ENCODE measurements at places on chromosomes 5 and 9.

DNA sequence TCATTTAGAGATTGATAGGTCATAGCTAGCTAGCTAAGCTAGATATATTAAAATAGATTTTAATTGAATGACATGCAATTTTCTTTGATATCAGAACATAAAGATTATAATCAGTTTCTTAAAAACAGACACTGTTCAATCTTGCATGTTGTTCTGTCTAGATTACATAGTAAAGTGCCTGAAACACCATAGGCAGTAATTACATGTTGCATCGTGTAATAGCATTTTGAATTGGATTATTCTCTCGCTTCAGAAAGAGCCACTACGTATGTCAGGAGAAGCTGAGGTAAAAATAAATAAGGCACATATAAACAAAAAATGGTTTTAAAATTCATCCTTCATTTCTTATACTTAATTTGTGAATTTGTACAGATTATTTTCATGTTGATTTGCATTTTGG lies 148.0 kb upstream of the CDH12 start:
- no peak for DNase-seq

DNA sequence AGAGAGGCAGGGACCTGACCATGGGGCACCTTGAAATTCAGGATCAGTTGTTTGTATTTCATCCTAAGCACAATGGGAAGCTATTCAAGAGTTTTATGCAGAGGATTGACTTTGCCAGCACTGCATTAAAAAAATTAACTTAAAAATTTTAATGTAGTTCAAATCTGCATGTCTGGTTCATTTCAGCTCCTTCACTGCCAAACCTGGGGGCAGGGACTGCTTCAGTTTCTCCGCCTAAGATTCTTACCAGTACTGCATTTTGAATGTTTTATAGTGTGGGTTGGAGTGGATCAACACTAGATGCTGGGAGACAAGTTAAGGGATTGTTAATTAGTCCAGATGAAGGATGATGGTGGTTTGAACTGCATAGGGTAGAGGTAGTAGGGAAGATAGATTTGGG lies 15.7 kb upstream of the MSMP start:
- DNase-seq: no peak

DNA sequence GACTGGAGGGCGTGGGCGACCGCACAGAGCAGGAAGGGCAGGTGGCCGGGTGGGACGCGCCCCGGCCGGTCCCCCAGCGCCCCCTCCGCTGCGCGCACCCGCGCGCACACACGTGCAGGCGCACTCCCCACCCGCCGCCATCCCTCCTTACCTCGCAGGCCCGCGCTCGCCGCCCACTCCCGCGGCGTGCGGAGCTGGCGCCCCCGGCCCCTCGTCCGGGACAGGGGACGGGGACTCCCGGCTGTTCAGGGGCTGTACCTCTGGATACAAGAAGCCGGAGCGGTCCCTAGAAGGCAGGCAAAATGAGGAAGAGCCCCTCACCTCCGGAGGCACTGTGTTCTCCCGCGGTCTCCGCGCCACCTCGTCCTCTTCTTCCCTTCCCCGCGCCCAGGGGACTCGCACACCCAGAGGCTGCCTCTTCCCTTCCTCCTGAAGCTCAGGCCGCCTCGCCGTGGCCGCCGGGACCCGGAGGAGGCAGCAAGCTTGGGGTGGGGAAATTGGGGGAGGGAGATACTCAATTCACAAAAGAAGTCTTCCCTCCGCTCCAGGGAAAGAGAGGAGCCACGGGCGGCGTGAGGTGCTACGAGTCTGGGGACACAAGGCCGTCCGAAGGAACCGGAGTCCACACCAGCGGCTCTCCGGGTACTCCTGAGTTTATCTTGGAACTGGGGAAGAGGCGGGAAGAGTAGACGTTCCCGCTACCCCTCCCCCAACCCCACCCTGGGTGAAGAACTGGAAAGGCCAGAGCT lies 1.4 kb upstream of the GABRB2 start:
- peak; percentile 69 for DNase-seq

GRCh38 chr9:35840881-35841644 lies 12.0 kb downstream of the TMEM8B start:
- DNase-seq: no peak

GRCh38 chr5:172423379-172424110 lies 30.8 kb downstream of the SH3PXD2B start:
- peak; percentile 71 for DNase-seq

DNA sequence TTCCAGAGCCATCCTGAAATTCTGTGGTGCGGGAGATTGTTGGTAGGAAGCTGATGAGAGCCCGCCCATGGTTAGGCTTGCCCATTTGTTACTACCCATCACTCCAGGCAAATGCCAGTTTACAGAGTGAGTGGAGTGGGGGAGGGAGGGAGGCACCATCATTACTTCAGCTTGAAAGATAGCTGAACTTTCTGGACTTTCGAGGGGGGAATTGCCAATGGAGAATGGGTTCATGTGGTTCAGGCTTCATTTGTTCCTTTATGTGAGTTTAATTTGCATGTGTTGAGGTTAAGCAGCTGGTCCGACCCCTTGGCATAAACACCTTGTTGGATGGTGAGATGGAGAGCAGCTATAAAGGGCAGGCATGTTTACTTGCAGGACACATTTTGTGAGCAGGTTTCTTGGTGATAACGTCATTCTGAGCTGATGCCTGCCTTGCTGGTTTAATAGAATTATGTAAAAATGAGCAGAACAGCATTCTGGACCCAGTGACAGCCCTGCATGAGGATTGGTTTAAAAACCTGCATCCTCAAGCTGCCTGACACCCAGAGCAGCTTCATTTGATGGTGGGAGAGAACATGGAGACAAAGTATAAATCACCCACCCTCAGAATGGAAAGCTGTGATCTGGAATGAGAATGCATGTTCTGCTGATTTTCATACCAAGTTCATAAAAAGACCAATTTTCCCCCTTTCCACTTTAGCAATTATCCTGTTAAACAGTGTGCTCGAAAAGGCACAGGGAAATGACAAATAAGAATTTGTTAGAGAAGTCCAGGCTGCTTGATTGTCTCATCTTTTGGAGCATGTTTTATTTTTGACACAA lies 106.3 kb downstream of the TRIO start:
- DNase-seq: no peak

GRCh38 chr5:178940569-178941360 lies at the start of gene ZNF454:
ZNF454 (plus strand) TSS chr5:178941198; CDS start chr5:178942792, 1,594 bp downstream.
- DNase-seq: peak; percentile 25

- DNase-seq: no peak
Measured at GRCh38 chr5:94847726-94848125, 229.3 kb downstream of the SLF1 start.

GRCh38 chr9:108125625-108126024 lies 636.1 kb upstream of the KLF4 start:
- DNase-seq: peak; percentile 44

DNA sequence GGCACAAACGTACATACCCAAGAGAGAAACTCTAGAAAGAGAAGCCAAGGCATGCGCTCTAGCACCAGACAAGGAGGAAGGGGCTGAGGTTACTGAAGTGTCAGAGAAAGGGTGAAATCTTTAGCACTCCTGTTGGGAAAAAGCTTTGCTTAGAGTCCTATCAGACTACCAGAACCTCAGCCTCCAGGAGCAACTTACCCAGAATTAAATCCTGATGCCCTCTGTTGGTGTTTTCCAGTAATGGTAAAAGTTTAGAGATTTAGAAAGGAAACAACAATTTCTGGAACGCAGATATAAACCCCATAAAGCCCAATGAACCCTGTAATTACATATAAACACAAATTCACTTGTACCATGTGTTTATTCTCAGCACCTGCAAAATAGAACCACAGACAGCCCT lies 33.2 kb upstream of the ASTN2 start:
- peak; percentile 10 for DNase-seq

GRCh38 chr5:74651710-74652109 lies 11.2 kb upstream of the ENC1 start:
- DNase-seq: no peak

GRCh38 chr9:132849185-132849706 lies 28.8 kb downstream of the AK8 start:
- no peak for DNase-seq

DNA sequence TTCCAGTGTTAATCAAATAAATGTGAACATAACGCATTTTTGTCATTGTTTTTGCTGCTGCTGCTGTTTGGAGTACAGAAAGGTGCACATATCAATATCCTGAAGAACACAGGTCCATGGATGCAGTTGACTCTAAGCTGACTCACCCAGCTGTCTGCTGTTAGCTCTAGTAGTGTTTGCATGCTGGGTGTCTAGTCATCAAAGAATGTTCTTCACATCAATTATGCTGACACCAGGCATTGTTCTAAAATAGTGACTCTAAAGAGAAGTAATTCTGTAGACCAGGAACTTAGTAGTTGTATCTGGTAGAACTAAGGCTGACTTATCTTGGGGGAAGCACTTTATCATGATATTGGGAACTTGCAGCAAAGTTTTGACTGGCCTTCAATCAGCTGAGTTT lies 55.7 kb upstream of the DPYSL3 start:
- DNase-seq: no peak

- peak; percentile 21 for DNase-seq
Measured at GRCh38 chr9:22244139-22245011, 202.2 kb upstream of the DMRTA1 start.

DNA sequence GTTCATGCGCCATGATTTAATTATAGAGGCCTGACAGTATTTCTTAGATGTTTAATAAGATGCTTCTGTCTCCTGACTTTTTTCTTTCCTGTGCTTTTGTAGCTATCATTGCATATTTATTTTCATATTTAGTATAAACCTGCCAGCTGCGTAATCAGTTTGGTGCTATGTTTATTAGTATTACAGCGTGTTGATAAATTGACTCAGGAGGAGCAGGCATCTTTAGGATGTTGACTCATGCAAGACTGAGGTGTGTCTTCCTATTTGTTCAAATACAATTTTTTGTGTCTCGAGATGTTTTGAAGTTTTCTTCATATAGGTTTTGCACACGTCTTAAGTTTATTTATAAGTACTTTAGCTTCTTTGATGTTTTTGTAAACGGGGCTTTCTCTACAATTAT lies 35.9 kb upstream of the EXOC3 start:
- DNase-seq: no peak

DNA sequence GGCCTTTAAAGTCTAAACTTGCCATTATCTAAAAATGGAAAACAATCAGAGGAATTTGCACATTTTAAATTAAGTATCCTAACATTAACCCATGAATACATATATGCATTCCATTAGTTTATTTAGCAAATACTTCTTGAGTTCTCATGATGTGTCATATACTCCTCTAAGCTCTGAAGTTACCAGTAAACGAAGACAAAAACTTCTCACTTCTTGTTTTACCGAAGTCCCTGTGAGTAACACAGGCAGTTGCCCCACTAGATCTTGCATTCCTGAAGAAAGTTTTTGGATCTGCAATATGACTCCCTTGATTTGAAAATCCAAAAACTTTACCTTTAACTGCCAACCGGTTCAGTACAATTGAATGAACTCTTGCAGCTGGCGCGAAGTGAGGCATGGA lies 439.0 kb upstream of the MPDZ start:
- no peak for DNase-seq

DNA sequence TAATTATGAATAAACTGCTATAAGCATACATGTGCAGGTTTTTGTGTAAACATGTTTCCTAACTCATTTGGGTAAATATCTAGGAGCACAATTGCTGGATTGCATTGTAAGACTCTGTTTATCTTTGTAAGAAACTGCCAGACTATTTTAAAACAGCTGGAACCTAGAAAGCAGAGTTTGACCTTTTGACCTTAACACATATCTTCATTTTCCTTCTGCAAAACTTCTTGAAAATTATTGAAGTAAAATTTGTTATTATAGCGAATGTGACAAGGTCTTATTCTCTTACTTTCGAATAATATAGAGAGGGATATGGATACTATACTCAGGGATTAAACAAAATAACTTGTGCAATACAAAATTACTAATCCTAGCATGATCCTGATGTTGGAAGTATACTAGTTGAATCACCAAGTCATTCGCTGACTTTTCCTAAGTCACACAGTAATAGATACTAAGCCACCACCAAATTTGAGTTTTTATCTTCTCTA lies 3.2 kb upstream of the ANXA1 start:
- DNase-seq: no peak

- DNase-seq: no peak
Measured at GRCh38 chr5:116664988-116665387, 90.4 kb upstream of the SEMA6A start.

DNA sequence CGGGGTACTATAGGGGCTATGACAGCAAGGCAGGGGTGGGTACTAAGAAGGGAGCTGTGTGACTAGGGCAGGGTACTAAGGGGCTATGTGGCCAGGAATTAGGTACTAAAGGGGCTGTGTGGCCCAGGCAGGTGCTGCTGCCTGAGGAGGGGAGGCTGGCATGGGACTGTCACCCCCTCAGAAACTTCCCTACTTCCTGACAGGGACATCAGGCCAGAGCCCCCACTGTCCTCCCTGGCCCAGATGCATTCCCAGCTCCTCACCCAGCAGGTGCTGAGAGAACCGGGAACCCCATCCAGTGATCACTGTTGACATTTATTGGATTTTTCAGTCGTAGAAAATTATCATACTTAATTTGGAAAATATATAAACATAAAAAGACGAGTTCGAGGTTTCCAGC lies 26.6 kb downstream of the IRX2 start:
- DNase-seq: no peak

GRCh38 chr5:176855598-176855997 lies 43.5 kb downstream of the HK3 start:
- no peak for DNase-seq

DNA sequence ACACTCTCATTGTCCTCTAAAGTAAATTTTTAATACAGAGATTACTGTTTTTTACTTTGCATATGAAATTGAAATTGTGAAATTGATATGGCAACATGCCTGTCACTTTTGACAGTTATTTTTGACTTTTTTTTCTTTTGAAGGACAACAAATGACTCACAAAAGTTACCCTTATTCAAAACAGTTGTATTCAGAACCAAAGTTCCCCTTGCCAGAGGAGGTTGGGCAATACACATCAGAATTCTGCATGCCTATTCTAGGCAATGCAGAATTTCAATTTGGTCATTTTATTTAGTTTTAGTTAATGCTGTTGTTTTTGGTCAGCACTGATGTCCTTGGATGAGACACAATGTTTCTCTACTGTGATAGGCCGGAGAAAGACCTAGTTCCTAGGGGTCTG lies 299.1 kb upstream of the PRR16 start:
- no peak for DNase-seq

DNA sequence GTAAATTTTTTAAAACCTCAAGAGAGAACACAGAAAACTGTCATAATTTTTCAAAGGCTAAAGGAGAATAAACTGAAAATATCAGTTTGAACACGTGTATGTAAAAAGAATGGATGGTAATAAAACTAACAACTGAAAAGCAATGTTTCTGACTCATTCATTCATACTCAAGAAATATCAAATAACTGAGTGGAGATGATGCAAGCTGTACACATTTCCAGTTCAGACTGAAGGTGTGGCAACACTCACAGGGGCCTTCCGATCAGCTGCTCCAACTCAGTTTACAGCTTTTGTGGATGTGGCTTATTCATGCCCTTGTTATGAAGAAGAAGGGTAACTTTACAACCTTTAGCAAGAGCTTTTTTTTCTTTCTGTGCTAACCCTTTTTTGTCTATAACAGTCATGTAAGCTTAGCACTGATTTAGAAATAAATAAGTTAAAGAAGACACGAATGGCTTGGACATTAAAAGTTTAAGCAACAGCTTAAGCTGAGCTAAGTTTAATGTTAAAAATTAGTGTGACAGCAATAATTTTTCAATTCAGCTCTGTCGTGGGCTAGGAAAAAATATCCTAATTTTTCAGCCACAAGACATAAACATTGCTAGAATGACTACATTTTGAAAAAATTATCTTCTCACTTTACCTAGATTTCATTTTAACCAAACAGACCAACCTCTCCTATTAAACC lies 453.5 kb downstream of the RAB3C start:
- no peak for DNase-seq
